Effector CD8-positive, alpha-beta T cell (primary cell): ENCODE measurements at places on chromosomes 4 and X.
A peak's percentile ranks its signal among the peaks of the same experiment; 100 is the strongest.

DNA sequence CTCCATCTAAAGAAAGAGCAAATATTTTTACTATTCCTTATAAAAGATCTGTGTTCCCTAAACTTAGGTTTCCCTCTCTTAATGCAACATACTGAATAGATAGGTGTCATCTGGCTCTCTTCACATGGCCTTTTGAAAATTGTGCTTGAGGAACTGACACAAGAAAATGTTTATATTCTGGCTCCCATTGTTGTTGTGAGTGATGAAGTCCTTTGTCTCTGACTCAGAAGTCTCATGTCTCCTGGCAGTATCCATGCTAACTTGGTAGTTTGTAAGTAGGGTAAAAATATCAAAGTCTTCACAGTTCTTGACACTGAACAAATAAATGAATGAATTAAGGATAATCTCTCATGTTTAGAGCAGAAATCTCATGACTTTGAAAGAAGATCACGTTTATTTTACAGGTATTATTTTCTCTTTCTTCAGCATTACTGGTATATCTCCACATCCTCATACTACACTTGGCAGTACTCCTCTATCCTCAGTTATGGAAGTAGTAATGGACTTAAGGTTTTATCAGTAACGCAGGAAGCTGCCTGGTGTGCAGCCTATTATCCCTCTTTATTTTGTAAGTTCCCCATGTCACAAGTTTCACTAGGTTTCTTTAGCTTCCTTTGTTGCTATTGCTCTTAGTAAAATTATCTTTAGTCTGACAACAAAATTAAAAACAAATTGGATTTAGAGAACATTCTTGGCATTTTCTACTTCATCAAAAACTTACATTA is 14.2 kb upstream of the PABPC4L start:
- no peak for DNase-seq

- DNase-seq = no peak
Measured at GRCh38 chr4:67746797-67747495, 7.2 kb downstream of the GNRHR start.

DNA sequence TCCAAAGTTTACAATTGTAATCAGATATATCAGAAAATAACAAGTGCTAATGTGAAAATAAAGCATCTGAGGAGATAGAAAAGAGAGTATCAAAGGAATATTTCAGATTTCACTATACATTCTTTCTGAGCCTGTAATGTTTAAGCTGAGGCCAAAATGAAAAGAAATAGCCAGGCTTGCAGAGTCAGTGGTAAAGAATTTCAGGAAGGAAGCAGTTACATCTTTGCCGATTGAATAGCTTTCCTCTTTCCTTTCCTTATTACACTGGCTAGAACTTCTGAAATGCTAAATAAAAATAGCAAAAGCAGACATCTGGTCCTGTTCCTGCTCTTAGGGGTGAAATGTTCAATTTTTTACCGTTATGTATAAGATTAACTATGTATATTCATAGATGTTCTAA is 1441.6 kb upstream of the PCDH7 start:
- no peak for DNase-seq

DNA sequence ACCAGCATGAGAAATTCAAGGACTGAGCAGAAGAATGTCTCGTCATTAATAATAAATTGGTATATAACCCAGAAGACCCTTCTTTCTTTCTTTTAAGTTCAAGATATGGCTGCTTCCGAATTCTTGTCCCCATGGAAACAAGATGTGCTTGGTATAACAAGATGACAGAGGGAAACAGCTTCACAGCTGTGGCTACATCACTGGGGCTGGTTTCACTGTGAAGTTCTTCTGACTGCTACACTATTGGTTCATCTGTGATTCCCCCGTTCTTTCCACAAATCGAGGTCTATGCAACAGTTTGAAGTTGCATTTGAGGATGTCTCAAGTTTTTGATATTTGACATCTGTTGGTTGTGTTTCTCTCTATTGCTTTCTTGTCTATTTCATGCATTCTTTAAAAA is 12.3 kb upstream of the DTHD1 start:
- peak; percentile 1 for DNase-seq

DNA sequence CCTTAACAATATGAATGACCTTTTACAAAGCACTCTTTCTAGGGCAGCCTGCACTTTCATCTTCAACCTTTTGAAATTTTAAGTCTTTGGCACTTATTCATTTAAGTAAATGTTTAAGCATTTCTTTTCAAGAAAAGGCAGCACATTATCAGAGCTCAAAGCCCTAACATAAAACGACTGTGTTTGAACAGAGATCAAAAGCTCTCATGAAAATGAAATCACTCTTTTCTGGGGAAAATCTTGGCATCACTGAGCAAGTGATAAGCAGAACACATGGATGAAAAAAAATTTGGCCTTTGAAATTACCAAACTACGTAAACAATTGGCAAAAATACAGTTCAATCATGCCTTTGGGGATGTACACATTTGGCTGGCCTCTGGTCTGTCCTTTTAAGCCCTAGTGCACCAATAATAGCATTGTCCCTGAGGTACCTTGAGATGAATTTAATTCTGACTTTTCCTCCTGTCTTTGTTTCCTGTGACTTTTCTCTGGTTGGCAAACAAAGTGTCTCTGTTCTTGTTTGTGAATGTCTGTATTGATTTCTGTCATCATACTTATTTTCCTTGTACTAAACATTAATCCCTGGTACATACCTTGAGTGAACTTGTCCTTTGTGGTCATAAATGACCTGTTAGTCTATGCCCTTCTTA is 12.9 kb upstream of the ODAM start:
- no peak for DNase-seq

DNA sequence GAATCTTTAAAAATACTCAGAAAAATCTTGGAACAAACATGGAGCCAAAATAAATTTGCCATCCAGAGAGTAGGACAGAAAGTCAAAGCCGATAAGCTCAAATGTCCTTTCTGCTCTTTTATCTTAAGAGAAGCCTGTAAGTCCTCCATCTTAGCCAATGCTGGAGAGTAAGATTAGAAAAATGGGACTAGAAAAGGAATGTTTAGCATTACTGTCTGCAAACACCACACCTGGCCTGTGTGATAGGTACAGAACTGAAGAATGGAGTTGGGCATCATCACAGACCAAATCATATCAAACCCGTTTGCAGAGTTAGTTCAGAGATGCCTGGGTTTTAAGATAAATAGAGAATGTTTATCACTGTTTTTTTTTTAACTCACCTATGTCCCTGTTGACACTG is 10.5 kb upstream of the SLC39A8 start:
- no peak for DNase-seq

- no peak for DNase-seq
Measured at GRCh38 chrX:130694983-130695382, 208.0 kb downstream of the ENOX2 start.

DNA sequence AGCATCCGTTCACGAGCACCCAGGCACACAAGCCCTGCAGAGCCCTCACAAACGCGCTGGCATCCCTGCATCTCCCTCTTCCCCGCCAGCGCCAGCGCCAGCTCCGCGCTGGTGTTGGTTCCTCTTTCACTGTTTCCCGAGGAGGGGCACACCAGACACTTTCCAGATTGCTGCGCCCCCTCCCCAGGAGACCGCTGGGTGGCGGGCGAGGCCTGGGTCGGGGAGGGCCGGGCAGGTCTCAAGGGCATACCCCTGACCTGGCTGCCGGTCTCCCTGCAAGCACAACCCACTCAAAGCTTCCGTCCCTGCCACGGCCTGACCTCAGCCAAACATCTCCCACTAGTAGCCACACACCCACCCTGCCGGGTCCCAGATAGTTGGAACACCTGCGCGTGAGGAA is 2.2 kb upstream of the NKX1-1 start:
- no peak for DNase-seq

GRCh38 chr4:61527888-61528287 is 327.8 kb downstream of the ADGRL3 start:
- no peak for DNase-seq

- no peak for DNase-seq
Measured at GRCh38 chr4:99586322-99586721, 11.7 kb downstream of the MTTP start.

DNA sequence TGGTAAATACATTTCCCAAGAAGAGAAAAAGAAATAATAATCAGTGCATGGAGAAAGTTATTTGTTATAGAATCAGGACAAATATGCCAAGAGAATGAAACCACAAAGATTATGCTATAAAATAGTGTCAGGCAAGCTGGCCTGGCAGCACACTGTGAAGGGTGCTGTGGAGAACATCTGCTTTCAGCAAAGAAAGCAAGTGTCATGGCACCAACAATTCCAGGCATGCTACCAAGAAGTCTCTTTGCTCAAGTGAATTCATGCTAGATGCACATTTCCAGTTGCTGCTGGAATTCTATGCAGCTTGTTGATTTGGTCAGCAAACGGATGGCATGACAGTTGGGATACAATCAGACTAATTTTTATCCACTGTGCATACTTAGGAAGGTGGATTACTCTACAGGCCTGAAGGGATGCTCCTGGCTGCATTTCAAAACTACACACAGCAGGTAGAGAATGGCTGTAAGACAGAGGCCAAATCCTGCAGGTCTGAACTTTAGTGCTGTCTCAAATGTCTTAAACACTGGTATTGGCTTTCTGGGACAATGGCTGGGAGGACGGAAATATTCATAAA is 154.6 kb upstream of the FAT1 start:
- DNase-seq = no peak

DNA sequence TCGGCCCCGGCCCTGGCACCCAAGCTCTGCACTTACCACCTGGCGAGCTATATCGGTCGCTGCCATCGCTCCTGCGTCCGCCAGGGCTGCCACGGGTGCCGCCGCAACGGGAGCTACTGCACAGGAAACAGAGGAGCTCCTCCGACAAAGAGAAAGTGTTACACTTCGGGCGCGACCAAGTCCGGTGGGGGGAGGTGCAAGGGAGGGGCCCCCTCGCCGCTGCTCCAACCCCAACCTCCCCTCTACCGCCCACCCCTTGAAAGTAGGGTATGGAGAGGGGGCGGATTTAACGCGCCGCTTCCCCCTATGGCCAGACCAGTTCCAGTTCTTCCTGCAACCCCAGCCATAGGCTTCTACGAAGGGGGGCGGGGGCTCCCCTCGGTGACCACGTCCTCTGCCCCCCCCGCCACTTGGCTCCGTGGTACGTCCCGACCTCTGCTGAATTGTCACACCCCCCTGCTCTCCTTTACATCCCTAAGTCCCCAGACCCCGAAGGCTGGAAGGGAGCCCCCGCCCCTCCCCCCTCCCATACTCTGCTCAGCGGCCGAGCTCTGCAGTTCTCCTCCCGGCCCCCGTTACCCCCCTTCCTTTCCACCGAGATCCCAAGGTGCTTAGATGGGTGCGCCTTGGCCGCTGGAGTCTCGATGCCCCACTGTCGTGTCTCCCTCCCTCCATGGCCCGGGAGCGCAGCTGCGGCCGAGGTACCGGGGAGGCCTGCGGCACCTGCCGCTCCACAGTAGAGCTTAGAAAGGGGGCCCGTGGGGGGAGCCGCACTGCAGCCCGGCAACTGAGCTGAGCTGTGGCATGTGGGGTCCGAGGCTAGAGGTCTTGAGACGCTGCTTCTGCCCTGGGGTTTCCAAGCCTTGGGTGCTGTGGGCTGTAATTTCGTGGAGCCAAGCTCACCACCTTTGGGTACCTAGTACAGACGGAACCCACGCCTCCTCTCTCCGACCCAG is at the start of gene SEPTIN6:
Gene SEPTIN6, minus strand, starts transcription at position 129 of the 956 bp plus-strand sequence. Its CDS starts 63 bp downstream, at position 66.
- DNase-seq = peak; percentile 82

- DNase-seq = no peak
Measured at GRCh38 chr4:101081166-101081565, 266.2 kb downstream of the PPP3CA start.

DNA sequence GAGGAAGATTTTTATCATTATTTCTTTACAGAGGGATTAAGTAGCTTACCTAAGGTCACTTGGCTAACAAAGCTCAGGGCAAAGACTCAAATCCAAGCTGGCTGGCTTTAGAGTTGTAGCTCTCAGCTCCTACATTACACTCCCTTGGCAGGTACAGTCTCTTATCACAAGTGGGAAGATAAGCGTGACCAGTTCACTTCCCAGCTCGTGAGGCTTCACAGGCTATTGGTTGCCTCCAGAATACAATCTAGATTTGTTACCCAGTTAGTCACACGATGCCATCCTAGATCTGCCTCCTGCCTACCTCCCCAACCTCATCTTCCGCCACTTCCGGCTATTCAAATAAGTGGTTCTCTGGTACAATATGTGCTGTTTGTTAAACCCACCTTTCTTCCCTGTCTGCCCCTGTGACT is 3.7 kb downstream of the MMRN1 start:
- no peak for DNase-seq

GRCh38 chrX:71543316-71543715 is 10.4 kb downstream of the OGT start:
- DNase-seq = no peak

- DNase-seq = no peak
Measured at GRCh38 chr4:150781191-150781590, 199.2 kb downstream of the MAB21L2 start.

- DNase-seq = no peak
Measured at GRCh38 chr4:186258216-186258811, 7.7 kb upstream of the F11 start.

DNA sequence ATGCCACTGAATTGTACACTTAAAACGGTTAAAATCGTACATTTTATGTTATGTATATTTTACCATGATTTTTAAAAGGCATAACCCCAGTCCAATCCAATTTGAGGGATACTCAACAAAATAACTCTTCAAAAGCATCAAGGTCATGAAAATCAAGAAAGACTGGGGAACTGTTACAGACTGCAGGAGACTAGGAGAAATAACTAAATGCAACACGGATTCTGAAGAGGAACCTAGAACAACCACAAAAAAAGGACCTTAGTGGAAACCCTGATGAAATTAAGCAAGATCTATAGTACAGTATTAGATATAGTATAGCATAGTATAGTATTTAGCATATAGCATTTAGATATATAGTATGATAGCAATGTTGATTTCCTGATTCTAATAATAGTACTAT is 26.8 kb downstream of the SH3KBP1 start:
- DNase-seq = no peak

- DNase-seq = no peak
Measured at GRCh38 chr4:152810715-152811287, 31.0 kb downstream of the ARFIP1 start.

DNA sequence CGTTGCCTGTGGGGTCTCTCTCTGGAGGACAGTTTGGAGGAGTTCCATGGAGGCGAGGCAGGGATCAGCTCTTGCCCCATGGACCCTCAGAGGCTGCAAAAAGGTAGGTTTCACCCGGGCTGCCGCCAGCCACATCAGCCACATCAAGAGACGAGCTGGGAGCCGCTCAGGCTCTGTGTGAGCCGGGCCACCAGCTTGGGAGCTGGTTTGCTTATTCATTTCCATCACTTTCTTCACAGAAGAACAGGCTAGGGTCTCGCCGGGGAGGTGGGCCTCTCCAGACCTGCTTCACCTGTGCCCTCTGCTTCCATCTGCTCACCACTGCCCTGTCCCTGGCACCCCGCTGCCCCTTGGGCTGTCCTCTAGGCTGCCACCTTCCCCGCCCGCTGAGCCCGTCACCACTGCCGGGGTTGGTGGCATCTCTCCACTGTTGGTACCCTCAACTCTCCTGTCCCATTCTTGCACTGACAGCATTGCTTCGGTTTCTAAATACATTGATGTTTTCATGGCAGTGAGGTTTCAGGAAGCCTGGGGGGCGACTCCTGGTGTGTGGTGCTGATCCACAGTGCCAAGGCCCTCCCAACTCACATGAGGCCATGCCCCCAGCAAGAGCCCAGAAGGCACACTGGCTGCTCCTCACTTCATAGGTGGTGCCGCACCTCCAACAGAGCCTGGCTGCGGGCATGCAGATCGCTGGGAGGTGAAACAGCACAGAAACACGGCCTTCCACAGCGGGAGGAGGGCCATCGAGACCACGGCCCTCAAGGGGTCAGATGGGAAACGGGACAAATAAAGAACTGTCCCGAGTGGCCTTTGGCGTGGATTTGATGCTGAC is 4.5 kb upstream of the TREX2 start:
- DNase-seq = no peak
